NK-92 treated with Interleukin-12 subunit alpha and Interleukin-12 subunit beta, amount 100 ng/mL, for 24 hours (cell line): ENCODE measurements at places on chromosomes 12 and 14.

- DNase-seq: no peak
These were observed 5.7 kb upstream of the ZNF385A start for GRCh38 chr12:54390176-54390667.

DNA sequence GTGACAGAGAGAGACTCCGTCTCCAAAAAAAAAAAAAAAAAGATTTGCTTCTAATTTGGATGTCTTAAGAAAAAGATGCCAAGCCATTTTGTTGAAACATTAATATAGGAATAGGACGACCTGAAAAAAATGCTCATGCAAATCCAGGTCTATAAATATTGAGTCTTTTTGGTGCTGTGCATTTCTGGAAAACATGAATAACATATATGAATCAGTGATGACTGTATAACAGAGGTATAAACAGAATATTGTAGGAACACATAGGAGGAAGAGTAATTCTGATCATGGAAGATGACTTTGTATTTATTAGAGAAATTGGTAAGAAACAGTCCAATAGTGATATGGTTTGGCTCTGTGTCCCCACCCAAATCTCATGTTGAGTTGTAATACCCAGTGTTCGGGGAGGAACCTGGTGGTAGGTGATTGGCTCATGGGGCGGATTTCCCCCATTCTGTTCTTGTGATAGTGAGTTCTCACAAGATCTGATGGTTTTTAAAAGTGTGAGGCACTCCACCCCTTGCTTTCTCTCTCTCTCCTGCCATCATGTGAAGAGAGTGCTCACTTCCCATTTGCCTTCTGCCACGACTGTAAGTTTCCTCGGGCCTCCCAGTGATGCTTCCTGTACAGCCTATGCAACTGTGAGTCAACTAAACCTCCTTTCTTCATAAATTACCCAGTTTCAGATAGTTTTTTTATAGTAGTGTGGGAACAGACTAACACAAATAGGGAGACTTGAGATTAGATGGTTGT is 3.0 kb upstream of the SRSF5 start:
- no peak for DNase-seq

DNA sequence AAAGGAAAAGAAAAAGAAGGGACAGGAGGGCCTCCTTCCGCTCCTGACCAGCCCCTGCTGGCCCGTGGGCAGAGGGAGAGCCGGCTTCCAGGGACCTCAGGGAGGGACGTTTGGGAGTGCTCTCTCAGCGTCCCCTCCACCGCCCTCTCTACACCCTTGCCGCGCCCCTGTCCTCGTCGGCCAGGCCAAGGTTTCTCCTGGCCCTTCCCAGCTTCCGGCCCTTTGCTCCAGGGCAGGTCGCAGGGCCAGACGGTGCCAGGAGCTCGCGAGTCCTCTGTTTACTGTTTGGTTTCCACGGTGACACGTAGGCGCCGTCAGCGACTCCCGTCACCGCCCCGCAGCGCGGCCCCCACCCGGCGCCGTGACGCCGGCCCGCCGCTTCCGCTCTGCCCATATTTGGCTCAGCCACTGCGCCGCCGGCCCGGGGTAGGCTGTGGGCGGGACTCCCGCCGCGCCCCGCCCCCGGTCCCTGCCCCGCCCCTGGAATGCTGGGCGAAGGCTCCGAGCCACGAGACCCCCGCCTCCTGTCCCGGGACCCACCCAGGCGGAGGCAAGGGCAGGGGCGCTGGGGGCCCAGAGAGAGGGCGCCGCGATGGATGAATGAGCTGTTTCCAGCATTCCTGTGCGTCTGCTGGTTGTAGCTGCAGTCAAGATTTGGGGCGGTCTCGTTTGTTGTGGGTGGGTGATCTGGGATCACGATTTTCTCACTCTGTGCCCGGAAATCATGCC is 15.5 kb downstream of the FOS start:
- DNase-seq: peak; percentile 90

- no peak for DNase-seq
These were observed 32.8 kb downstream of the NRXN3 start for GRCh38 chr14:78202976-78203375.

- no peak for DNase-seq
These were observed 74.6 kb downstream of the AKAP6 start for GRCh38 chr14:32403688-32404087.

DNA sequence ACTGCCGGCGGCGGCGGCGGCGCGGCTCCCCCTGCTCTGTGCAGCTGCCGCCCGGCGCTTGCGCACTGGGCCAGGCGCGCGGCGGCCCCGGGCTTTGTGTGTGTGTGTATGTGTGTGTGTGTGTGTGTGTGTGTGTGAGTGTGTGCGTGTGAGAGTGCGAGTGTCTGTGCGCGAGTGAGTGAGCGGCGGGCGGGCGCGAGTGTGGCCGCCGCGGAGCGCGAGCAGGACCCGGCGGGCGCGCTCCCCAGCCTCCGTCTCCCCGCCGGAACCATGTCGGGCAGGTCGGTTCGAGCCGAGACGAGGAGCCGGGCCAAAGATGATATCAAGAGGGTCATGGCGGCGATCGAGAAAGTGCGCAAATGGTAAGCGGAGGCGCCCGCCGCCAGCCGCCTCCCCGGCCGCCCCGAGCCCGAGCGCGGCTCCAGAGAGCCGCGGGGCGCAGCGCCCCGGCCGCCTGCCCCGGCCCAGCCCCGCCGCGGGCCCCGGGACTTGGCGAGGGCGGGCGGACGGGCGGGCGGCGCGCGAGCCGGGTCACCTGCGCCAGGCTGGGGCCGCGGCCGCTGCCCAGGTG is at the start of gene BCL7A:
Gene BCL7A (plus strand): TSS at position 63 of the 571 bp plus-strand sequence. CDS start 208 bp downstream, at position 271.
- DNase-seq: no peak

GRCh38 chr14:88864198-88864597 is 39.7 kb downstream of the TTC8 start:
- DNase-seq: no peak

GRCh38 chr14:69855180-69855832 is 23.9 kb upstream of the SMOC1 start:
- DNase-seq: no peak

GRCh38 chr14:75328558-75329155 is 50.0 kb downstream of the FOS start:
- no peak for DNase-seq

DNA sequence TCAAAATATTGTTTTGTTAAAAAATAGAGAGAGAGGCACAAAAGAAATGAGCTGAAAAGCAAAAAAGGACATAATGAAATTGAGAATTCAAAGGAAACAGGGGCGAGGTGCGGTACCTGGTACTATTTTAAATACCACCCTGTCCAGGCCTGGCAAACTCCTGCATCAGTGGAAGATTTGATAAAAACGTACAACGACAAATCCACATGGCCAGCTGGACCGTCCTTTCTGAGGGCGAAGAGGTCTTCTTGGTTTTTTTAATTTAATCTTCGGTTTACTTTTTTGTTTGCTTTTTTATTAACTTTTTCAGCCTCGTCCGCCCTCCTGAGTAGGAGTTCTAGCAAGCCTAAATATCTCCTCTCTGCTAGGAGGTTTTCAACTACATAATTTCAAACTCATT is 11.9 kb downstream of the BCL11B start:
- no peak for DNase-seq

DNA sequence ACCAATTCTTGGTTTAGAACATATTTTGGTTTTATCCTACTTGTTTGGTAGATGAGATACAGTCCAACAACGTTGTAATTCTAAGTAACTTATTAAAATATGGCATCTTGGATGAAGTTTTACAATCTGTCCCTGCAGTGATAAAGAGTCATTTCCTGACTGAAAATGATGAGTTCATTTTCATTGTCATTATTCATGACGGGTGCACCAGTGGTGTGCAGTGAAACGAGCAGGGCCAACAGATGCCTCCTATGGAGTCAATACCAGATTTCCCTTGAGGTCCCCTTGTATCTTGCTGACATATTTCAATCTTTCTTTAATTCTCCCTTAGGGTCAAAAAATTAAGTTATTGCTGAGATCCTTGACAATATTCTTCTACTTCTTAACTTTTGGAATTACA is 438.5 kb downstream of the LRIG3 start:
- DNase-seq: no peak

GRCh38 chr12:96195845-96196451 is 1.8 kb downstream of the ELK3 start:
- no peak for DNase-seq

DNA sequence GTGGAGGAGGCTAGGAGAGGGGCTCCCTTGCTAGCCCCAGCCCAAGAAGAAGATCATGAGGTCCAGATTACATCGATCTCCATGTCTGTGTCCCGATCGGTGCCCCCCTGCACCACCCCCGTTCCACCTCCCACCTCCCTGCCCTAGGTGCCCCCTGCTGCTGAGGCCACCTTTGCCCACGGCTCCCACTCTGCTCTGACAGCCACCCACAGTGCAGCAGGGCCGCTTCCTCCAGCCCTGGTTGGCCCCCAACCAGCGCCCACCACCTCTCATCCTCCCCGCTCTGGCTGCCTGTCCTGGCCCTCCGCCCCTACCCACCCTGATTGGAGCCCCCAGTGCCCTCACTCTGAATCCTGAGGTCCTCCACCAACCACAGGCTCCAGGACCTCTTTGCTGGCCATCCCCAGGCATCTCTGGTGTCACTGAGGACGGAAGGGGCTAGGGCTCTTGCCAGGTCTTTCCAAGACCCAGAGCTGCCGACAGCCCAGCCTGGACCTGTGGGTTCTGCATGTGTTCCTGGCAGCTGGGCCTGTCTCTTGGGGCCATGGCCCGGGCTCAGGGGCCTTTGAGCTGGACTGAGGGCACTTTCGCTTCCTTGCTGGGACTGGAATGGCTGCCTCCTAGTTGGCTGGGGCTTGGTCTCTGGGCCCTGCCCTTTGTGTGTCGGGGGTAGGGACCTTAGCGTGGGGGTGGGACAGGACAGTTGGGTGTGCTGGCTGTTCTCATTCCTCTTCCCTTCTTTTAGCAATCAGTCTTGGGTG is 7.2 kb upstream of the PLXNC1 start:
- no peak for DNase-seq

DNA sequence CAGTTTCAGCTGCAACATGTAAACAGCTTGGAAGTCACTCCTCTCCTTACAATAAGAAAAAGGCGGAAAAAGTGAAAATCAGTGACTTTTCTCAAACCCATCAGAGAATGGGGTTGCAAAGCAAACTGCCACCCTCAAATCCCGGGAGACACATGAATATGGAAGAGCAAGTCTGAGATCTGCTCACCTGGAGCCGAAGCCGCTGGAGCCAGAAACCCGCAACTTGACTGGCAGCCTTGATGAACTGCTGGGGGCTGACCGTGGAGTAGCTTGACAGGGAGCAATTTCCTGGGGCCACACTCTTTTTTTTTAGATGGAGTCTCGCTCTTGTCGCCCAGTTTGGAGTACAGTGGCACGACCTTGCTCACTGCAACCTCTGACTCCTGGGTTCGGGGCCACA is 208.2 kb downstream of the KIF26A start:
- no peak for DNase-seq

DNA sequence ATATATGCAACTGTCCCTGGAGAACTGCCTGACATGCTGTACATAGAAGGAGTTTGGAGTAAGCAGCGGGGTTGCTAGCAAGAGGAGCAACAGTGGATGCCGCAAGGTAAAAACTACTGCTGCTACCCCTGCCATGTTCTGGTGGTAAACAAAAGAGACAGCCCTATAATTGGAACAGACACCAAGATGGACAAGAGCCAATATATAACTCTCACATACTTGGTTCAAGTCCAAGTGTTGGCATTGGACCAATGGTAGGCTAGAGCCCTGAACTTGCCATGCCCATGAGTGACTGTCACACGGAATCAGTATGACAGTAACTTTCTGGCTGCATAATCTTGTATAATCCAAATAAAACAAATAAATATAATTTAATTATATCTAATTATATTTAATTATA is 13.7 kb downstream of the ATXN7L3B start:
- no peak for DNase-seq

- no peak for DNase-seq
These were observed 70.7 kb downstream of the NOVA1 start for GRCh38 chr14:26527095-26527494.

DNA sequence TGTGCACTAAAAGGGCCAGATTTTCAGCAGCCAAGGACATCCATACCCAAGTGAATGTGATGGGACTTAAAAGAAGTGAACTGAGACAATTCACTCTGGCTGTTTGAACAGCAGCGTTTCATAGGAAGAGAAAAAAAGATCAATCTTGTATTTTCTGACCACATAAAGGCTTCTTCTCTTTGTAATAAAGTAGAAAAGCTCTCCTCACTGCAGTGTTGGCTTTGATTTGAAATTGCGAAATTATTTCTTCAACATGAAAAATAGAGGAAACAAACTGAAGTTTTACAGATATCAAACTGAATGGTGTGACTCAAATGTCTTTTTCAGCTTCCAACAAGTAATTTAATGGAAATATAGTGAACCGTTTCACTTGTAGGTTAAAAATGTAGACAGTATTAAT is 11.3 kb upstream of the KCNMB4 start:
- no peak for DNase-seq

GRCh38 chr12:103769240-103769945 is 71.6 kb downstream of the NT5DC3 start:
- no peak for DNase-seq

DNA sequence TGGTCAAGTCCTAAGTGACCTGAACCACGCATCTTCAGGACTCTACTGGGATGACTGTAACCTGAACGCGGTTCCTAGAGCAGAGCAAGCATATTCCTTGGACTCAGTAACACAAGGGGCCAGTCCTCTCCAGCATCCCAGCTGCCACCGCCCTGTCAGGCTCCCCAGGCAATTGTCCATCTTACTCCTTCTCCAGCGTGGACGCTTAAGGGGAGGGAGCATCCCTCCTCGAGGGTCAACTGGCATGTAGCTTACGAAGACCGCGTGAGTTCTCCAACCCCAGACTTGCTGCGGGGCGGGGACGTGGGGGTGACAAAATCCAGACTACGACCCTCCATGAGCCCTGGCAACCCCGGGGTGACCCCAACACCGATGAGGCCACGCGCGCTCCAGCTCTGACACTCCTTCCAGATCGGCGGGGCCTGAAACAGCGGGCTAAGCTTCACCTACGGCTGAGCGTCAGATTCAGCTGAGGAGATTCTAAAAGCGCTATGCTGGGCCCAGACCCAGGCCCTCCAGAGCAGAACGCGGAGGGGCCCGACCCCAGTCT is 846 bp upstream of the MTHFD1 start:
- no peak for DNase-seq

- DNase-seq: no peak
These were observed 123.8 kb upstream of the LRFN5 start for GRCh38 chr14:41482861-41483260.

- no peak for DNase-seq
These were observed 409.2 kb downstream of the IPO8 start for GRCh38 chr12:30286345-30286926.
